ENCODE measurements at places on chromosomes 7 and 10. TPM values are rescaled to one million over a fixed set of nuclear protein-coding genes. Genes with fewer than 3 reads are reported as not detected.

Gene ITPRID1
- total RNA-seq, result not detected

GRCh38 chr7:25988640-25989039 is 163.4 kb upstream of the NFE2L3 start:
- DNase-seq, result no peak

DNA sequence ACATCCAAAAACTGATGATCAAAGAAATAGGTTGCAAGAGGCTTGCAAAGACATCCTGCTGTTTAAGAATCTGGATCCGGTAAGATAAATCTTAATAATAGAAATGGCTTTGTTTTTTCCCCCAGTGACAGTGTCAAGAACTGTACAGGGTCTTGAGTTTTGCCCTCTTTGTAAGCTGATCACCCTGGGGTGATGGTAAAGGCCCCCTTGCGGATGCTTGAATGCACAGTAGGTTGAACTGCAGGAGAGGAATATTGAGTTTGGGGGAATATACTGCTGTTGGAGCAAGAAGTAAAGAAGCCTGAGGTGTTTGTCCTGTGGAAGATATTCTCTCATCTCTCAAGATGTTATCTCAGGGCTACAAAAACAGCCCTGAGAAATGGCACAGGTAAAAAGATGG is 40.6 kb upstream of the HBP1 start:
- no peak for DNase-seq

Gene CLRN3
- total RNA-seq, result not detected

GRCh38 chr7:31529103-31529502 is 15.2 kb downstream of the ITPRID1 start:
- DNase-seq, result no peak

Gene AS3MT
- total RNA-seq, result 0.22 TPM

Gene GPR26
- not detected for total RNA-seq

- DNase-seq, result peak; percentile 57
Observed at GRCh38 chr7:37352974-37353948, 95.4 kb downstream of the ELMO1 start.

Gene FKBP9
- total RNA-seq, result 0.48 TPM
